T follicular helper cell (primary cell): ENCODE measurements at places on chromosomes 7 and 10.

DNA sequence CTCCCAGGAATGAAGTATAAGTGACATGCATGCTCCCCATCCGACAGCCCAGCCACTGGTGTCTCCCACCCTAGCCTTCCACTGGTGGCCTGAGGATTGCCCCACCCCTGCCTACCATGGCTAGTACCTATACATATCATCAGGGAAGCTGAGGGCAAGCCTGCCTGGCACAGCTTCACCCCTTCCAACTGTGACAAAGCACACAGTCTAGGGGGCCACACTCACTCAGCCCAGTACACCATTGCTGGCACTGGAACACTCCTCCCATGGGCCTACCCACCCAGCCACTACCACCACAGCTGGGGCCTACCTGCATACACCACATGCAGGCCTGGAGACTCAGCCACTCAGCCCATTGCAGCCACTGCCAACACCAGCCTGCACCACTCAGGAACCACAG lies 393.1 kb upstream of the STEAP1 start:
- no peak for DNase-seq

DNA sequence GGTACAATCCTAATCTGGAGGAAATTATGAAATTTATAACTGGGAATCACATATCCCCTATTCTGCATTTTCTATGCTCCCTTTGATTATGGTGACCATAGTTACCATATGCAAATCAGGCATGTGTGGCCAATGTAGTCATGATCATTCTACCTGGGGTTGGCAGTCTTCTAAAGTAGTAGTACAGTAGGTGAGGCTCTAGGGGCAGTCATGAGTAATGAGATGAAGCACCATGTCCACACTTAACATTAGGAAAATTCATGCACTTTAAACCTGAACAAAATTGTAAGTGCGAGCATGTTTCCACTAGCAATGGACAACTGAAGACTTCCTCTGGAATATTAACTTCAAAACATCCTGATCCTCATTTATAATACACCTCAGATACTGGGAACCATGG lies 545.9 kb downstream of the SUGCT start:
- no peak for DNase-seq

- DNase-seq = no peak
Measured at GRCh38 chr10:11763501-11763861, 21.3 kb downstream of the ECHDC3 start.

DNA sequence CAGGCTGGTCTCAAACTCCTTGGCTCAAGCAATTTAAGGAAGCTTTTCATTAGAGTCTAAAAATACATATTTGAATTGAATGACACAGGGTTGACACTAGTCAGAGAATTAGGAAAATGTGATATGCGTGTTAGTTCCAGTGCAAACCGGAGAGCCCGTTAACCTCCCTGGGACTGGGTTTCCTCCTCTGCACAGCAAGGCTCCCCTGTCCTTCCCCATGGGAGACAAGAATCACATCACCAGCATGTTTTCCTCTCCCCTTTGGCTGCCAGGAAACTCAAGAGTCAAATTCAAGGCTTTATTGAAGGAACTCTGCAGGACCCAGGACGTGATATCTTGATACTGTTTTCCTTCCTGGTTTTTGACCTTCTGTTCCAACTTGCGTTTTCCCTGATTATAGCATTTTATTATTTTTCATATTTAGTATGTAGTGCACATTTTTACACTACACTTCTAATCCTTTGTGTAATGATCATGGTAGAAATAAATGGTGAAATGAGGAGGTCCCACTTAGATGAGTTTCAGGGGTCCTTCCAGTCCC lies 24.9 kb downstream of the GSTO2 start:
- no peak for DNase-seq

DNA sequence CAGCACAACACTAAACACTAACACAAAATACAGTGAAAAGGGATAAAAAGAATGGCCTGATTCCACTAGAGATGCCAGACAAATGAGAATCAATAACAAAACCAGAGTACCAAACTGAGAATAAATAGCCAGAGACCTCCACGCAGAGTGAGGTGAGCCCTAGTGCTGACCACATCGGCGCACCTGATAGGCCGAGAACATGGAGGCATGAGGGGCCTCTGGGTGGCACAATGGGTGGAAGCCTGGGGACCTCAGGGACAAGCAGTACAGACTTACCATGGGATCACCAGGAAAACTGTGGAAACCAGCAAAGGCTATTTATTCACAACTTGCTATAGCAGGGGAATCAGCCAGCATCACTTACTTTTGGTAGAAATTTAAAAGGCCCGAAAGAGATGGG lies 1.8 kb upstream of the CSGALNACT2 start:
- DNase-seq = no peak

DNA sequence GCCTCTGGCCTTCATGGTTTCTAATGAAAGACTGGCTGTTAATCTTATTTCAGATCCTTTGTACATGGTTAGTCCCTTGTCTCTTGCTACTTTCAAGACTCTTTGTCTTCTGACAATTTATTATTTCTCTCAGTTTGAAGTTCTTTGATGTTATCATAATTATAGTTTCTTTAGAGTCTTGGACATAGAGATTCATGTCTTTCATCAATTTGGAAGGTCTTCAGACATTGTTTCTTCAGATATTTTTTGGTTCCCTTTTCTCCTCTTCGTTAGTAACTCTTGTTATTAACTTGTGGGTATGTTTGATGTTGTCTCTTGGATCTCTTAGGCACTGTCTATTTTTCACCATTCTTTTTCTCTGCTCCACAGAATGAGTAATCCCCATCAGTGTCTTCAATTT lies 8.7 kb downstream of the ZNF37A start:
- no peak for DNase-seq

GRCh38 chr7:47088329-47089067 lies 493.4 kb downstream of the TNS3 start:
- DNase-seq = no peak

GRCh38 chr10:28360175-28360574 lies 57.3 kb upstream of the MPP7 start:
- DNase-seq = no peak

DNA sequence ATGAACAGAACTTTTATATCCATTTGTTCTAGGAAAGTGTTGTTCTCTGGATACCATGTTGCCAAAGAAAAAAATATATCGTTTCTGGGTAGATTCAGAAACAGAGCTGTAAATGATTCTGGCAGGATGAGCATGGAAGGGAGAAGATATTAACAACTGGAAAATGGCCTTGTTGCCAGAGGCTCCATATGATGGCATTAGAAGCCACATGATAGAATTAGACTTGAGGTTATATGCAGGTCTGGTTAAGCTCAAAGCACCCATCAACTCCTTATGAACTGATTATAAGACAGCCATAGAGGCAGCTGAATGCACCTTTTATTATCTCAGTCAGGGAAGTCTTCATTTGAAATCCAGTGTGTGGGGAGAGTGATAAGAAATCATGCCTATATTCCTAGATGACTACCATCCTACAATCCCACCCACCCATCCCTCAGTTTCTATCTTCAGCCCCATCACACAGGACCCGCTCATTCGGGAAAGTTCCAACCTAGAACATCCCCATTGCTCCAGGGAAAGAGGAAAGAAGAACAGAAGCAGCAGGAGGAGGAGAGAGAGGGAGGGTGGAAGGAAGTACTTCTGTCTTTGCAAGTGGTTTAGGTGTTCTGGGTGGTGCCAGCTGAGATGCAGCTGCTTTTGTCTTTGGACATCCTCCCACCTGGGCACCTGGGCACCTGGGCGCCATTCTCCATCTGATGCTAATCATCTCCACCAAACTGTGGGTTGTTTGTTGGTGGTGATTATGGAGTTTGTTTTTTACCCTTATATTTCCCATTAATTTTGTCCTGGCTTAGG lies 25.5 kb upstream of the TRIL start:
- DNase-seq = no peak

GRCh38 chr7:66899552-66900280 lies 21.3 kb upstream of the TMEM248 start:
- no peak for DNase-seq

DNA sequence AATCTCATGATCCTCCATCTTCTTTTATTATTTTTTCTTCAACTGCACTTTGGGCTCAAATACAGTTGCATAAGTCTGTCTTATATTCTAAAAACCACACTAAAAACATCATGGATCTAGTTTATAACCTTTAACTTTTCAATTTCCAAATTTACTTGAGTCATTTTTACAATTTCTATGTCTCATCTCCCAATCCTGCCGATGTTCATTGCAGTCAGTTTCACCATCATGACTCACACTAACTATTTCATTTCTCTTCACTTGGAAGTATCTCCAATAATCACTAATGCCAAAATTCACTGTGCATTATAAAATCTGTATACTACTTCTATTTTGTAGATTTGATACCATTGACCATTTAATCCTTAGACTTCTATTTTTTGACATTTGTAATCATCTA lies 806.9 kb upstream of the SORCS1 start:
- no peak for DNase-seq

DNA sequence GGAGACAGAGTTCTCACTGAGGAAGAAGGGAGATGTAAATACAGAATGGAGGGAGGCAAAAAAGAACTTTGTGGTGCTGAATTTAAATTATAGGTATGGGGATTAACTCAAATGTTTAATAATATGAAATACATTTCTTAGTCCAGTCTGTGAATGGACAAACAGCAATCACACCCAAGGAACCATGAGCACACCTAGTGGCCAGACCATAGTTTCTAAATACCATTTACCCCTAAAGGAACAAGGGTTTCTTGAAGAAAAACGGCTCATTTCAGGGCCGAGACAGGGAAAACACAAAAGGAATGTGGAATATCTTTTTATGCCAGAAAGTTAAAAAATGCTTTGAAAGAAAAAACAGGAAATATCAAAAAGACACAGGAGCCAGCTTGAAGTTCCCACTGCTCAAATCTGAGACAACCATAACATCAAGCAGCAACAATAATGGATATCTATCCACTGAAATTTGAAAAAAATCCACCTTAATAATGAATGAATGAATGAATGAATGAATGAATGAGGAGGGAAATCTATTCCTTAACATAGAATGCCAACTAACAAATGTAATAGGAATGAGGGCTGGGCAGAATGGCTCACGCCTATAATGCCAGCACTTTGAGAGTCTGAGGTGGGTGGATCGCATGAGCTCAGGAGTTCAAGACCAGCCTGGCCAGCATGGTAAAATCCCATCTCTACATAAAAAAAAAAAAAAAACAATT lies 8.6 kb downstream of the IPMK start:
- DNase-seq = no peak

- no peak for DNase-seq
Measured at GRCh38 chr10:88194961-88195367, 331.5 kb downstream of the PTEN start.

GRCh38 chr7:158816271-158816670 lies 13.0 kb downstream of the ESYT2 start:
- no peak for DNase-seq

- DNase-seq = no peak
Measured at GRCh38 chr10:110881247-110881646, 9.5 kb downstream of the PDCD4 start.

DNA sequence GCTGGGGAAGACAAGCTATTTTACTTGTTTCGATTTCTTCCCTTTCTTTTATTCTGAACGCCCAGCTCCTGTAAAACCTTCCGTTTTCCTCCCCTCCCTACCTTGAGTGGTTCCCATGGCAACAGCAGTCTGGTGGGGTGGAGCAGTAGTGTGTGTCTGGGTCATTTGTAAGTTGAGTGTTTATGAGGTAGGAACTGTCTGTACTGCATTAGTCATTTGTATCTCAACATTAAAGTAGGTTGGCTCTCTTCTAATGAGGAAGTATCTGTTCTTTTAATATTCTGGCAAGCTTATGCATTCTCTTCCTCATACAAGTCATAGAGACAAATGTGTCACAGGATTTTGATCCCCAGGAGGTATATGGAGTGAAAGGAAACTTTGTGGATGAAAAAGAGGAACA lies 85.3 kb upstream of the CCDC6 start:
- DNase-seq = no peak

DNA sequence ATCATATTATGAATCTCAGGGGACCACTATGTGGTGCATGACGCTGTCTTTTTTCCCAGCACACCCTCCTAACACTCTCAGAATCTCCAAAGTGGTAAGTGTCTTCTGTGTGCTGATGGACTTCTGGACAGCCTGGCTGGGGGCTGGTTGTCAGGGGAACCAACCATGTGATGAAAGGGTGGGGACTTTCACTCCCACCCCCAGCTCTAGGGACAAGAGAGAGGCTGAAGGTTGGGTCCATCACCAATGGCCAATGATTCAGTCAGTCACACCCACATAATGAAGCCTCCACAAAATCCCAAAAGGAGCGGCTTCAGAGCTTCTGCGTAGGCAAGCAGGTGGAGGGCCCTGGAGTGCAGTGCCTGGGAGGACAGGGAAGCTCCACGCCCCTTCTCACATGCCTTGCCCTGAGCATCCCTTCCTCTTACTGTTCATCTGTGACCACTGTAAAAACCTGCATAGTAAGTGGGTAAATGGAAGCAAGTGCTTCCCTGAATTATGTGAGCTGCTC lies 44.6 kb downstream of the RASGEF1A start:
- no peak for DNase-seq

- no peak for DNase-seq
Measured at GRCh38 chr7:142833174-142834048, 21.5 kb upstream of the EPHB6 start.

DNA sequence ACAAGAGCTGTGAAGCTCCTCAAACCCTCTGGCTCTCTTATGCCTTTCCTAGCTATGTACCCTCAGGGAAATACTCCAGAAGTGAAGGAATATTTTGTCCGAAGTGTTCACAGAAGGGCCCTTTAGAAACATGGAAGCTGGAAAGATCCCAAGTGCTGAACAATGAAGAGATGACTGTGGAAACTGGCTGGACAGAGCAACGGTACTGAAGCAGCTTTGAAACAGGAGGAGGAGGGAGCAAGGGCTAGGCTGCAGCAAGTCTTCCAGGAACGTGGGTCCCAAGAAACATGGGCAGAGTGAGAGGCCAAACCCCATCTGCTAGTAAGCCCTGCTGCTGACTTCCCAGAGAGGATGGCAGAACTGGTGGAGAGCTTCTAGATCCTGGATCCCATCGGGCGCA lies 3.0 kb upstream of the PSAP start:
- DNase-seq = no peak

DNA sequence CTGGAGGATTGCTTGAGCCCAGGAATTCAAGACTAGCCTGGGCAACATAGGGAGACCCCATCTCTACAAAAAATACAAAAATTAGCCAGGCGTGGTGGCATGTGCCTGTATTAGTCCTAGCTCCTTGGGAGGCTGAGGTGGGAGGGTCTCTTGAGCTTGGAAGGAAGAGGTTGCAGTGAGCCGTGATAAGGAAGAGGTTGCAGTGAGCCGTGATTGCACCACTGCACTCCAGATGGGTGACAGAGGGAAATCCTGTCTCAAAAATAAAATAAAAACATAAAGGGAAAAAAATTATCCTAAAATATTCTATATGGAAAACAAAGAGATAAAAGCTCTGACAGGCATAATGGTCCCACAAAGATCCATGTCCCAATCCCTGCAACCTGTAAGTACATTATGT lies 87.9 kb upstream of the KAT6B start:
- DNase-seq = no peak
